GM13976 (cell line): ENCODE measurements at places on chromosomes 6 and 20.

DNA sequence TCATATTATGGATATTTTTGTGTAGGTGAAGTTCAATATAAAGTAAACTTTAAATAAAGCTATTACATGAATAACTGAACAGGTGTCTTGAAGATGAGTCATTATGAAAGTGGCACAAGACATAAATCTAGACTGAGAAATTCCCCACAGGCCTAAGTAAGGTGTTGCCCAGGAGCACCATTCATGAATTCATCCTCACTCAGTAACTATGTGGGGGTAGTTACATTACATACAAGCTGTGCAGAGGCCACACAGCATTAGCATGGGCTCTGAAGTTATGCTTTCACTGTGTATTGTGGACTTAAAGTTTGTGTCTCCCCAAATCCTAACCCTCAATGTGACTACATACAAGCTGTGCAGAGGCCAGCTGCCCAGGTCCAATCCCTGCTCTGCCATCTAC, 65.9 kb downstream of the BCAS1 start:
- peak; percentile 22 for DNase-seq

GRCh38 chr6:128070406-128070805, 169.5 kb upstream of the THEMIS start:
- DNase-seq = no peak

DNA sequence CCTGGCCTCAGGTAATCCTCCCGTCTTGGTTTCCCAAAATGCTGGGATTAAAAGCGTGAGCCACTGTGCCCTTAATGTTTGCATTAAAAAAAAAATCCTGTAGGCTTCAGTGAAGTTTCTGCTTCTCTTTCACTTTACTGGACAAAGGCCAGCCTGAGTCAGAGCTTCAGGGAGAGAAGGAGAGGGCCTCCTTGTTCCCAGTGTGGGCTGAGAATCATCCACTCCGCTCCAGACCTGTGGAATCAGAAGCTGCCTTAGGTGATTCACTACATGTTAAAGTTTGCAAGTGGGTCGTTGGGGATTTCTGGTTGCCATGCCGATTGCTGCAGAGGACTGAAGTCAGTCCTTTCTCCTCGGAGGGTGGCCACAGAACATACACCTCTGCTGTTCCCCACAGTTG, 113.3 kb upstream of the EEF1E1 start:
- no peak for DNase-seq

GRCh38 chr6:120378582-120379220, 955.6 kb downstream of the TBC1D32 start:
- DNase-seq = peak; percentile 27

GRCh38 chr6:138115201-138115600, 8.0 kb upstream of the PERP start:
- DNase-seq = no peak

DNA sequence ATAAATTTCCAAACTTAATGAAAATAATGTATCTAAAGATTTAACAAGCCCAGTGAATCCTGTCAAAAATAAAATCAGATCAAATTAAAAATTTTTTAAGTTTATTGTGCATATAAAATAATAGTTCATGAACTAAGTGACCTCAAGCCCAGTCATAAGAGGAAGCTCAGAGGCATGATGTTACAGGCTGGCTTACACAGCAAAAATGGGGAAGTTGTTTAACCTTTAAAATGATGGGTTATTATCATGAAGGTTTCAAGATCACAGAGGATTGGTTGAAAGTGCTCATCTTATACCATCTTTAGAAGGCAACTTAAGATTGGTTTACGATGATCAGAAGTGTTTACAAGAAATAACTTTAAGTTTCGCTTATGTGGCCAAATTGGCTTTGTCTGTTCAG, 102.5 kb downstream of the PAK5 start:
- DNase-seq = no peak

DNA sequence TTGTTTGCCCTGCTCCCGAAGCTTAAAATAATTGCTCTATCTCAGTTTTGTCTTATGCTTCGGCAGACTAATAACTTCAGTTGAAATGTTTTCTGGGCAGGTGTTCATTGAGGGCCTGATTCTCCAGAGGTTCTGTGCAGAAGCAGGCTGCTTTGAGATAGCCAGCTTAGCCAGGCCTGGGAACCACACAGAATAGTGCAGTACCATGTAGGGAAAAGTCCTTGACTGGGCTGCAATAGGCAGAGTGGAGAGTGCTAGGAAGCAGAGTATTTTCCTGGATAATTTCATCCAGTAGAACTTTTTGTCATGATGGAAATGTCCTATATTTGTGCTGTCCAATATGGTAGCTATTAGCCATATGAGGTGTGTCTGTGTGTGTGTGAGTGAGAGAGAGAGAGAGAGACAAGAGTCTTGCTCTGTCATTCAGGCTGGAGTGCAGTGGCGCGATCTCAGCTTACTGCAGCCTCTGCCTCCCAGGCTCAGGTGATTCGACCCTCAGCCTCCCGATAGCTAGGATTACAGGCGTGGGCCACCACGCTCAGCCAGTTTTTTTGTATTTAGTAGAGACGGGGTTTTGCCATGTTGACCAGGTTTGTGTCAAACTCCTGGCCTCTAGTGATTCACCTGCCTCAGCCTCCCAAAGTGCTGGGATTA, 15.9 kb downstream of the TOP1 start:
- DNase-seq = no peak

- DNase-seq = no peak
Measured at GRCh38 chr6:111623046-111623718, 17.5 kb upstream of the TRAF3IP2 start.

DNA sequence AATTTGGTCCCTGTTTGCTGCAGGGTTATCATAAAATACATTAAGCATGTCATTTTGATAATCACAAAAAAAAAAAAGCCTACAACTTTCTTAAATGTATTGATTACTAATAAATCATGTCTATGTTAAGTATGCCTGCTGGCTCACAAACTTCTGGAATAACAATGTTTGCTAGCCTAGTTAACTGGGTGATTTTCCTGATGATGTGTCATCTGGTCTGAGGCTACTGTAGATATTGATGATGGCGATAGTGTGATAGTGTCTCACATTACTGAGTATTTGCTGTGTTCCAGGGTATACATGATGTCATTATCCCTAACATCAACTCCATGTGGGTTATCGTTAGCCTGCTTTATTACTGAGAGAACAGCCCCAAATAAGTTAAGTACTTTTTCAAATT, 86.2 kb upstream of the VSTM2L start:
- no peak for DNase-seq

- no peak for DNase-seq
Measured at GRCh38 chr20:21391972-21392352, 5.4 kb downstream of the NKX2-4 start.

DNA sequence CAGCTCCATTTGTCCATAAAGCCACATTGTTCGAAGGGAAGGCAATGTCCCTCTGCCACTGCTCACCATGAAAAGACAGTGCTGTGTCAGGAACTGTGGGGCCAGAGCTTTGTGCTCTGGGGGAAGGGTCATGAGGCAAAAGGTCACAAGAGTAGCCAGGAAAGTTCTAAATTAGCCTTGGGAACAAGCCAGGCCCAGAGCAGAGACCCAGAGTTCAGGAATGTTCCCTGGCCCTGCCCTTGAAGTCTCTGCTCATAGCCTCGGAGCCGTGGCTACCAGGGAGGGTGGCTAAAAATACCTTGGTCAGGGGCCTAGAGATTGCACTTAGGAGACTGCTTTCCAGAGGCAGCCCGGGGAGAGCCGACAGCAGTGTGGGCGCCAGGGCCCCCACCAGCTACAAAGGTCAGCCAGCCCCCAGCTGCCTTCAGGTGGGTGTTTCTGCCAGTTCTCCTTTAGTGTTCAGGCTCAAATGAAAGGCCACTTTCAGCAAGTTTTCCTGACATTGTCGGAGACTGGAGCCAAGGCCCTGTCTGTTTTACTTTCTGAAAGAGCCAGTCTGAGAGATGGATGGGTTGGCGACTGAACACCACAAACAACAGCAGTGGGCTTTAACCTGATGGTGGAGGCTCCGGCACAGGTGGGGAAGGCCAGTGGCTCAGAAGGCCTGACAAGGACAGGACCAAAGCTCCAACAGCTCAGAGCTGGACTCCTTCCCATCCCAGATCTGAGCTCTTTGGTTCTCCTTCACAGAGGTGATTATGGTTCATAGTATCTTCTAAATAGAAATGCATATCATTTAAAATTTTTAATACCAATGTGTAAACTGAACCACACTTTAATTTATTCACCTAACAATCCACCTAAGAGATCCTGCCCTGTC, 76.2 kb downstream of the CDH26 start:
- DNase-seq = no peak

- no peak for DNase-seq
Measured at GRCh38 chr20:34055290-34055689, 56.8 kb downstream of the EIF2S2 start.

DNA sequence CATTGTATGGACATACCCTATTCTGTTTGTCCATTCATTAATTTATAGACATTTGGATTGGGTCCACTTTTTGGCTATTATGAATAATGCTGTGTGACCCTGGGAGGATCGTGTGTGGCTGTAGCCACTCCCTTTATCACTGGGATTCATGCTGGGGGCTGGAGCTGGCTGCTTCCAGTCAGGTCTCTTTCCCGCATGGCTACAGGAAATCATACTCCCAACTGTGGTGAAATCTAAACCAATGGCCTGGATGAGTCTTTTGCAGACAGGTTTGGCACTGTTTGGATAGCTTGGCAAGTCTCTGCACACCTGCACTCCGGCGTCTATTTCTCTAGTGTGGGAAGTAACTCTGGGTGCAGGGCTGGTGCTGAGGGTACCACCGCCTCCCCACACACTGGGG, 80.4 kb downstream of the RIN2 start:
- no peak for DNase-seq

- DNase-seq = no peak
Measured at GRCh38 chr20:52035498-52035897, 156.1 kb downstream of the ZFP64 start.

- peak; percentile 92 for DNase-seq
Measured at GRCh38 chr6:6008648-6009421, 2.1 kb upstream of the NRN1 start.

DNA sequence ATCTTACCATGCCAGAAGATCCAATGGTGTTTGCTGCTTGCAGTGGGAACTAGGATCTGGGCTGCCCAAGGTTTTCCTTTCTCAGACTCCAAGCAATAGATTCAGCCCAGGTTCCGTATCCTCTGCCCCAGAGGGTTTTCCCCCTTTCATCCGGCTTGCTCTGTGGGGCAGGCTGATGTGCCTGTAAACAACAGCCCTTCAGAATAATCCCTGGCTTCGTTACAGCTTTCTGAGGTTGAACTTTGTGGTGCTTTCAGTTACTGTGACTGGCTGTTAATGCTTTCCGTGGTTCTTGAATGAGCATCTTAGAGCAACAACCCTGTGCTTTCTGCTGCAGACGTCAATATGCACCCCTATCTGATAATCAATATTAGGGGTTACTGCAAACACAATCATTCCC, 400.4 kb downstream of the BTBD3 start:
- DNase-seq = no peak

DNA sequence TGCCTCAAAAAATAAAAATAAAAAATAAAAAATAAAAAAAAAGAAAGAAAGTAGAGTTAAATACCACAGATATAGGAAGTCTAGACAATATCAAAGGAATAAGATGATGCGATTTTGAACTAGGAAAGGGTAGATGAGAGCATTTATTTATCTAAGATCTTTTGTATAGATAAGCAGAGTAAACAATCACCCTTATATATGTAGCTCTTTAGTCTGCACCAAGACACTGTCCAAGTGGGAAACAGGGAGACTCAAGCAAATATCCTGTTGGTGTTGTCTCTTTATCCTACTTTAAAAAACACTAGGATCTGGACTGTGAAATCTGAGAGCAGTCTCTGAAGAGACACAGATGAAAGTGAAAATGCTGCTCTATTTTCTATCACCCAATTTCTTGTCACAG, 587.0 kb upstream of the FLRT3 start:
- no peak for DNase-seq

GRCh38 chr6:159677506-159678165, 15.4 kb downstream of the SOD2 start:
- DNase-seq = no peak

GRCh38 chr6:140077827-140078560, 703.5 kb upstream of the CITED2 start:
- no peak for DNase-seq

DNA sequence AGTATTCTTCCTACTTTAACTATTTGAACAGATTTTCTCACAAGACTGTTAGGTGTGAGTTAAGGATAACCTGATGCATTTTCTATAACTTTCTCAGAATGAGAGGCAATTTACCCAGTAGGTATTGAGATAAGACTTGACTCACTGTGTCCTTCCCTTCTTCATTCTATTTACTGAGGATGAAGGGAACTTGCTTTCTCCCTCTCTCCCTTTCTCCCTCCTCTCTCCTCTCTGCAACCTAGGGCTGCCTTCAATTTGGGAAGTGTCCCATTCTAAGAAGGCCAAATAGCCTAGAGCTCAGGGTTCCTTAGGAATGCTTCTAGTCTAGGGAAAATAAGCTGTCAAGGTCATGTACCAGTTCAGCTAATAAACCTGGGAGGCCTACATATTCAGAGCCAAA, 3.2 kb downstream of the ECHDC1 start:
- no peak for DNase-seq

GRCh38 chr20:60144404-60144803, 186.2 kb downstream of the CDH26 start:
- DNase-seq = no peak

DNA sequence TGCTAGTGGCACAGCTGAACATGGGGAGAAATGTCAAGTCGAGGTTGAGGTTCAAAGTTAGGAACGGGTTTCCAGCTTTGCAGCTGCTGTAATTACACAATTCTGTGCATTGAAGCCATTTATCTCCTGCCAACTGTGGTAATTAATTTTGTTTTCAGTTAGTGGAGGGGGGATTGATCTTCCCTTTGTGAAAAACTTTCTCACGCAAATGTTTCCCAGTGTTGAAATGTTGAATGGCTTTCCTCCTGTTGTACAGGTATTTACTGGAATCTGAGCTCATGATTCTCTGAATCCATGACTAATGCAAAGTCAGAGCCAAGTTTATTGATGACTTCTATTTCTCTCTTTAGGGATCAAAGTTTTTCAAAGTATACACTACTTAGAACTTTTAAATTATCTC, 198.4 kb upstream of the SLC35B3 start:
- DNase-seq = no peak

GRCh38 chr6:170175644-170176135, 115.2 kb downstream of the DLL1 start:
- DNase-seq = no peak

- no peak for DNase-seq
Measured at GRCh38 chr6:11009353-11009752, 34.8 kb downstream of the ELOVL2 start.

GRCh38 chr20:17619351-17620093, 49.6 kb downstream of the DSTN start:
- peak; percentile 20 for DNase-seq

- DNase-seq = no peak
Measured at GRCh38 chr6:41573276-41573675, 27.1 kb downstream of the FOXP4 start.

DNA sequence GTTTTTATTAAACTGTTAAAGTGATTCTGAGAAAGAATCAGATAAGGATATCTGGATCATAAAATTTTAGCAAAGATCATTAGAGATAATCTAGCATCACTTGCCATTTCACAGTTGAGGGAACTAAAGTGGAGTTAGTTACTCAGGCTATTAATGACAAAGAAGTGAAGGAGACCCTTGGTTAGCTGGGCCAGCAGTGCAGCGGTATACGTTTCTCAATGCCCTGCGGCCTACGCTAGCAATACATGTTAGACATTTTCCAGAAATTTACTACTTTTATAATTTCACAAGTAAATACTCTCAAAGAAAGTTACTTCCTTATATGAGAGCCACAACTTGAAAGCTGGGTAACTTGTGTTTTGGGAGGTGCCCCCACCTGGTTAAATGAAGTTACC, 28.5 kb downstream of the NEDD9 start:
- no peak for DNase-seq

GRCh38 chr6:97669191-97670031, 386.4 kb upstream of the MMS22L start:
- peak; percentile 50 for DNase-seq
